Muscle of leg (tissue), 16 donors: ENCODE measurements at places on chromosomes 1 and 21. TPM values are rescaled to one million over a fixed set of nuclear protein-coding genes. Genes with fewer than 3 reads are reported as not detected.
A peak's percentile ranks its signal among the peaks of the same experiment; 100 is the strongest.

DNA sequence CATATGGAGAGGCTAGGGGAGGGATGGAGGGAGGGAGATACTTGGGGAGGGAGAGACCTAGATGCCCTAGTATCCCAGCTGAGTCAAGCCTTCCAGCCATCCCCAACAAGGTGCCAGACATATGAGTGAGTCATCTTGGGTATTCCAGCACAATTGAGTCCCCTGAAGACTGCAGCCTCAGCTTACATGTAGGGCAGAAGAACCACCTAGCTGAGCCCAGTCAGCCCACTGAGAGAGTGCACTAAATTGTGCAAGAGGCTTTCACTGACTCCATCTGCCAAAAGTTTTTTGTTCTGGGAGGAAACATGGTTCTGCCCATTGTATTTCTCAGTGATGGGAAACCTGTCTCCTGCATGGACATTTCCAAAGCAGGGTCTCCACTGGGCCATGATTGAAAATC lies 76.4 kb downstream of the FOXD2 start:
- H3K27ac ChIP-seq, result no peak overlapping the region
- H3K27me3 ChIP-seq, result peaks cover 28% of the 10 kb centered on the region
- DNase-seq, result no peak
- no peaks in the 10 kb centered on the region for H3K36me3 ChIP-seq

GRCh38 chr1:47687631-47688460 lies 250.0 kb downstream of the FOXD2 start:
- peaks cover 33% of the 10 kb centered on the region for H3K27me3 ChIP-seq
- peaks cover 35% of the 10 kb centered on the region for H3K4me1 ChIP-seq
- H3K4me3 ChIP-seq, result no peak overlapping the region
- peak overlapping the region; percentile 74 for H3K27ac ChIP-seq
- DNase-seq, result peak; percentile 47
- no peaks in the 10 kb centered on the region for H3K36me3 ChIP-seq

GRCh38 chr1:25134801-25135461 lies 97.4 kb downstream of the SYF2 start:
- peaks cover 11% of the 10 kb centered on the region for H3K27me3 ChIP-seq
- H3K27ac ChIP-seq, result no peak overlapping the region
- H3K4me3 ChIP-seq, result no peak overlapping the region
- DNase-seq, result no peak
- H3K4me1 ChIP-seq, result no peaks in the 10 kb centered on the region

- H3K4me3 ChIP-seq, result no peak overlapping the region
- no peaks in the 10 kb centered on the region for H3K27me3 ChIP-seq
- H3K27ac ChIP-seq, result no peak overlapping the region
- no peaks in the 10 kb centered on the region for H3K4me1 ChIP-seq
Observed at GRCh38 chr1:224377676-224378006, 21.0 kb downstream of the CNIH4 start.

DNA sequence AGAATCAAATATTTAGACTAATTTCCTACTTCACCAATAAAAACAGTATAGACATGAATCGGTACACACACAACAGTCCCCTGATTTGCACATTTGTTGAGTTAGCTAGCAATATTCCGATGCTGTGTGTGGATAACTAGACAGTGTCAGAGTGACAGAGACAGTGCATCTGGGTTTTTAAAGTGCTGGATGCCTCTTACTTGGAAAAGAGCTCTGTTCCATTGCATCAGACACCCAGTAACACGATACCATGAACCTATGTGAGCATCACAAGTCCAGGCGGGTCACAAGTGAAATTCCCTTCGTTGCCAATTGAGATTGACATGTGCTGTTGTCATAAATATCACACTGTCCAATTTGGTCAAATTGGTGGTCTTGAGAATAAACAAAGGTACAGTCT lies 82.0 kb upstream of the ESRRG start:
- H3K36me3 ChIP-seq, result no peaks in the 10 kb centered on the region
- H3K27me3 ChIP-seq, result no peaks in the 10 kb centered on the region
- peaks cover 9% of the 10 kb centered on the region for H3K4me1 ChIP-seq
- H3K27ac ChIP-seq, result peak overlapping the region; percentile 38

GRCh38 chr1:103110701-103111100 lies 2.4 kb upstream of the COL11A1 start:
- no peak overlapping the region for H3K4me3 ChIP-seq
- no peaks in the 10 kb centered on the region for H3K36me3 ChIP-seq
- no peak overlapping the region for H3K27ac ChIP-seq
- H3K4me1 ChIP-seq, result peaks cover 11% of the 10 kb centered on the region
- DNase-seq, result no peak
- H3K27me3 ChIP-seq, result peaks cover 13% of the 10 kb centered on the region

DNA sequence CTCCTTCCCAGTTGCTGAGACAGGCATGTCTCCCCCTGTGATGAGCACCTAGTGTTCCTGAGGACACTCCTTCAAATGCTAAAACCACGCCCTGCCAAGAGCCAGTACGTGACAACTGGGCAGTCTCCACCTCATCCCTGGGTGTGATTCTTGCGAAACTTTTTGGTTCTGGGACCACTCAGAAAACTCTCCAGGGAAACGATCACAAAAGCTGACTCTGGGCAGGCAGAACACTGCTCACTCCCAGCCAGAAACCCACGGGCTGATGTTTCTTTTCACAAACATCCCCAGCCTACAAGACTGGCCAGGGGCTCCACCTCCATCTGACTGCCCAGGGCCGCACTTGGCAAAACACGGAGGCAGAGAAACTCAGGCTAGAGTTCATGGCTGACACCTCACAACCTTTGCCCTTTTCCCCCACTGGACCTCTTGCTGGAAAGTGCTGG lies 24.4 kb downstream of the DHRS3 start:
- H3K27ac ChIP-seq, result no peak overlapping the region
- peaks cover 47% of the 10 kb centered on the region for H3K4me1 ChIP-seq
- peak; percentile 34 for DNase-seq
- H3K36me3 ChIP-seq, result peaks cover 6% of the 10 kb centered on the region
- no peak overlapping the region for H3K4me3 ChIP-seq

GRCh38 chr1:186164773-186165172 lies 210.3 kb downstream of the TPR start:
- H3K36me3 ChIP-seq, result no peaks in the 10 kb centered on the region
- no peak overlapping the region for H3K4me3 ChIP-seq
- no peak for DNase-seq
- no peak overlapping the region for H3K27ac ChIP-seq
- H3K27me3 ChIP-seq, result no peaks in the 10 kb centered on the region

- H3K27me3 ChIP-seq, result no peaks in the 10 kb centered on the region
- no peaks in the 10 kb centered on the region for H3K4me1 ChIP-seq
- H3K27ac ChIP-seq, result no peak overlapping the region
- no peak for DNase-seq
- no peak overlapping the region for H3K4me3 ChIP-seq
- no peaks in the 10 kb centered on the region for H3K36me3 ChIP-seq
Observed at GRCh38 chr1:167003711-167004110, 14.6 kb downstream of the MAEL start.

GRCh38 chr1:165639821-165640623 lies 9.0 kb downstream of the MGST3 start:
- H3K4me1 ChIP-seq, result no peaks in the 10 kb centered on the region
- H3K27me3 ChIP-seq, result no peaks in the 10 kb centered on the region
- DNase-seq, result no peak
- no peak overlapping the region for H3K27ac ChIP-seq
- H3K36me3 ChIP-seq, result peaks cover 2% of the 10 kb centered on the region

DNA sequence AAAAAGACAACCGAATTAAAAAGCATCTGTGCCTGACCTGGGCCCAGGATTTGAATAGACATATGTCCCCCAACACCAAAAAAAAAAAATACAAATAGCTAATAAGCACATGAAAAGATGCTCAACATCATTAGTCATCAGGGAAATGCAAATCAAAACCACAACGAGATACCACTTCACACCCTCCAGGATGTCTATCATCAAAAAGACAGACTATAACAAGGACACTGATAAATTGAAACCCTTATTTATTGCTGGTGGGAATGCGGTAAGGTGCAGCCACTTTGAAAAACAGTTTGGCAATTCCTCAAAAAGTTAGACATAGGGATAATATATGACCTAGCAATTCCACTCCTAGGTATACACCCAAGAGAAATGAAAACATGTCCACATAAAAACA lies 72.3 kb upstream of the CAMK1G start:
- no peak overlapping the region for H3K27ac ChIP-seq
- H3K27me3 ChIP-seq, result peaks cover 4% of the 10 kb centered on the region
- no peaks in the 10 kb centered on the region for H3K36me3 ChIP-seq
- DNase-seq, result no peak
- H3K4me1 ChIP-seq, result no peaks in the 10 kb centered on the region

- H3K4me3 ChIP-seq, result no peak overlapping the region
- no peak overlapping the region for H3K27ac ChIP-seq
- H3K27me3 ChIP-seq, result peaks cover 7% of the 10 kb centered on the region
- H3K36me3 ChIP-seq, result no peaks in the 10 kb centered on the region
Observed at GRCh38 chr1:28865997-28866650, 48.2 kb upstream of the EPB41 start.

DNA sequence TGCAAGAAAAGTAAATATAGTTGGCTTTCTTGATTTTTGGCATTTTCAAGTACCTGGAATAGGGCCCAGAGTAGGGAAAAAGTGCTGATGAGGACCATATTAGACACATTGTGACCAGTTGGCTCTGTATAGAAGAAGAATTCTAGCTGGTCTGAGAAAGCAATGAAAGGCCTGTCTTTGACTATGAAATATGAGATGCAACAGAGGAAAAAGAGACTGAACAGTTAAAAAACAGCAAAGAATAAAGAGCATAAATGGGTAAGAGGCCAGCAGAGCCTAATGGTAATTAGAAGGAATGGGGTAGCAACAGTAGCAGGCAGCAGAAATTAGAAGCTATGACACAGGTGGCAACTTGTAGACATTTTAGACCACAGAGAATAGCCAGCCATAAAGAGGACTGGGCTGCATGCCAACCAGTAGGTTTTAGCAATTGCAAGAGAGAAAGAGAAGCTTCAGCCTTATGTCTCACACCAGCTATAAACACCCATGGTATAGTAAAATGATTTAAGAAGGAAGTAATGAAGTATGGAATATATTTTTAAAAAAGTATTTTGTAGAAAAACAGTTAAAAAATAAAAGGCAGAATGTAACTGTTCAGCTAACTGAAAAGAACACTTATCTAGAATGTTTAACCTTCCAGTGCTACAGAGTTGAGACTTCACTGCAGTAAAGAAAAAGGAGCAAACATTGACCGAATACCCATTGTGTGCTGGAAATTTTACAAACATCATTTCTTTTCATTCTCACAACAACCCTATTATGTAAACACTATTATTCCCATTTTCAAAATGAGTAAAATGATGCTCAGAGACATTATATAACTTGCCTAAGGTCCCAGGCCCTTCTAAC lies 114.1 kb downstream of the LHX4 start:
- no peaks in the 10 kb centered on the region for H3K27me3 ChIP-seq
- no peak overlapping the region for H3K4me3 ChIP-seq
- DNase-seq, result peak; percentile 74

DNA sequence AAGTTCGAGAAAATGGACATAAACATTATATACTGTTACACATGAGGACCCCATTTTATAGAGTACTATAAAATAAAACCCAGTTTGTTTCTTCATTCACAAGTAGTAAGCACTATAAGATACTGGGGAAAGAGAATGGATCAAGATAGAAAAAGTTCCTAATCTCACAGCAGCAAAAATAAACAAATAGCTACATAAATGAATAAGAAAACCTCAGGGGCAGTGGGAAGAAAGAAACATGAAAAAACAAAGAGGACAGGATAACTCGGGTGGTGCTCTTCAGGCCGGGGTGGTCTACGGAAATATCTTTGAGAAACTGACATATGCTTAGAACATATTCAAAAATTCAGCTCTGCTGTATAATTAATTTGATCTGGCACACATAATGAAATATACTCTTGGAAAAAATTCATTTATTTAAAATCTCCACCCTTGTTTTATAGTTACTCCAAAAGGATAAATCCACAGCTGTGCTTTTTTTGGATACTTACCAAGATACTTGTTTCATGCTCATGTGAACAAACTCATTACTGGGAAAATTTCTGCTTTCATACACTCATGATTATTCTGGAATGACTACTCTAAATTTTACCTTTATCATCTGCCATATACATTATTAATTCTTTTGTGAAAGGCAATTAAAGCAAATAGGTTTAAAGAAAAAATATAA lies 20.0 kb downstream of the CEP170 start:
- no peaks in the 10 kb centered on the region for H3K27me3 ChIP-seq
- H3K4me3 ChIP-seq, result no peak overlapping the region
- H3K27ac ChIP-seq, result peak overlapping the region; percentile 40
- H3K36me3 ChIP-seq, result peaks cover 4% of the 10 kb centered on the region

- H3K27ac ChIP-seq, result peak overlapping the region; percentile 89
- peak; percentile 88 for DNase-seq
- H3K4me1 ChIP-seq, result peaks cover 53% of the 10 kb centered on the region
- peaks cover 9% of the 10 kb centered on the region for H3K36me3 ChIP-seq
Observed at GRCh38 chr1:17587693-17588047, 48.2 kb downstream of the ARHGEF10L start.

DNA sequence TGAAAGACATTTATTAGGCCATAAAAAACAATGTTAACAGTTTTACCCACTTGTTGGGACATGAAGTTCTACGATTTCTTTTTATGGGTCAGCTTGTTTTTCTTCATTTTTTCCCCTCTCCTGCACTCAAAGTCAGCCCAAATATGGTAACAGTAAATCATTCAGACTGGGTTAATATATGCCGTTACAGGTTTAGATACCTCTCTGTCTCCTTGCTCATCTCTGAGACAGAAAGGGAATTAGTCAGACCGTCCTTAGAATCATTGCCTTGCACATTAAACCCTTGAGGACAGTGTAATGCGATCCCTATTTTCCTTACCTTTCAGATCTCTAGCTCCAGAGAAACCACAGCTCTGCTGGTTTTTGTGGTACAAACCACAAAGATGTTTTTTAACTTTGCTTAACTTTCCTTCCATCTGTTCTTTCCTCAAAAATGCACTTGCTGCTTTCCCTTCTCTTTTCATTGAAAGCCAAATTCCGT lies 613.3 kb downstream of the PLPP3 start:
- peak; percentile 46 for DNase-seq
- H3K36me3 ChIP-seq, result no peaks in the 10 kb centered on the region
- no peaks in the 10 kb centered on the region for H3K27me3 ChIP-seq
- no peaks in the 10 kb centered on the region for H3K4me1 ChIP-seq

DNA sequence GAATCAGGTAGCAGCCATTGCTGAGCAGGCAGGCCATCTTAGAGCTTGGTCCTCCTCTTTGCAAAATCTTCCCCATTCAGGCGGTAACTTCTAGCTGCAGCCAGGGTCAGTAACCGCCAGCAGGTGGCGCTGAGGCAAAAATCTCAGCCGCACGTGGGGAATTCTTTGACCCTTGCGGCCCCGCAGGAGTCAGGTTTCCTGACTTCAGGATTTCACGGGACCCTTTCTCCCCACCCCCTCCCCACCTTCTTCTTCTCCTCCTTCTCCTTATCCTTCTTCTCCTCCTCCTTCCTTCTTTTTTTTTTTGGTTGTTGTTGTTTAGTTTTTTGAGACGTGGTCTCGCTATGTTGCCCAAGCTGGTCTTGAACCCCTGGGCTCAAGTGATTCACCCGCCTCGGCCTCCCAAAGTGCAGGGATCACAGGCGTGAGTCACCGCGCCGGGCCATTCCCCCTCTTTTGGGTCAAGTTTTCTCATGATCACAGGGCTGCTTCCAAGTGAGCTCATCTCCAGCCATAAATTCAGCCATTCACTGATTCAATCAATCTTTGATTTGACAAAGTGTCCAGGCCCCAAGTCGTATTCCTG lies 33.4 kb upstream of the TENT5B start:
- H3K36me3 ChIP-seq, result no peaks in the 10 kb centered on the region
- H3K27me3 ChIP-seq, result peaks cover 7% of the 10 kb centered on the region
- H3K27ac ChIP-seq, result no peak overlapping the region
- peaks cover 24% of the 10 kb centered on the region for H3K4me1 ChIP-seq

- no peak for DNase-seq
- no peaks in the 10 kb centered on the region for H3K36me3 ChIP-seq
- no peaks in the 10 kb centered on the region for H3K4me1 ChIP-seq
- no peak overlapping the region for H3K4me3 ChIP-seq
- H3K27me3 ChIP-seq, result no peaks in the 10 kb centered on the region
Observed at GRCh38 chr1:83101406-83101805, 897.5 kb downstream of the TTLL7 start.

C1orf185 gene
- polyA plus RNA-seq, result not detected

UTS2 gene
- polyA plus RNA-seq, result not detected

TGFBR3 gene
- polyA plus RNA-seq, result 25.3 TPM

C1QTNF12 gene
- 4.9 TPM for polyA plus RNA-seq

ESRRG gene
- polyA plus RNA-seq, result 17.9 TPM

METTL18 gene
- 7.5 TPM for polyA plus RNA-seq
